Activated CD8-positive, alpha-beta T cell treated with anti-CD3 and anti-CD28 coated beads, Interleukin-2, amount 10 ng/mL, durations not matched to agents 7 days and 5 days (primary cell): ENCODE measurements at places on chromosomes 1 and 21.

- H3K27me3 ChIP-seq, result peaks cover under 1% of the 10 kb centered on the region
- H3K27ac ChIP-seq, result no peak overlapping the region
- no peak overlapping the region for H3K4me3 ChIP-seq
- DNase-seq, result no peak
These were observed 44.9 kb upstream of the BARHL2 start for GRCh38 chr1:90761781-90762589.

GRCh38 chr1:197096137-197096536, 29.1 kb upstream of the F13B start:
- no peaks in the 10 kb centered on the region for H3K27me3 ChIP-seq
- no peaks in the 10 kb centered on the region for H3K4me1 ChIP-seq
- no peak overlapping the region for H3K4me3 ChIP-seq

- no peak overlapping the region for H3K27ac ChIP-seq
- DNase-seq, result no peak
- H3K36me3 ChIP-seq, result peaks cover 3% of the 10 kb centered on the region
- H3K27me3 ChIP-seq, result peaks cover 10% of the 10 kb centered on the region
- no peak overlapping the region for H3K4me3 ChIP-seq
These were observed 37.8 kb upstream of the CD2 start for GRCh38 chr1:116716391-116716790.

DNA sequence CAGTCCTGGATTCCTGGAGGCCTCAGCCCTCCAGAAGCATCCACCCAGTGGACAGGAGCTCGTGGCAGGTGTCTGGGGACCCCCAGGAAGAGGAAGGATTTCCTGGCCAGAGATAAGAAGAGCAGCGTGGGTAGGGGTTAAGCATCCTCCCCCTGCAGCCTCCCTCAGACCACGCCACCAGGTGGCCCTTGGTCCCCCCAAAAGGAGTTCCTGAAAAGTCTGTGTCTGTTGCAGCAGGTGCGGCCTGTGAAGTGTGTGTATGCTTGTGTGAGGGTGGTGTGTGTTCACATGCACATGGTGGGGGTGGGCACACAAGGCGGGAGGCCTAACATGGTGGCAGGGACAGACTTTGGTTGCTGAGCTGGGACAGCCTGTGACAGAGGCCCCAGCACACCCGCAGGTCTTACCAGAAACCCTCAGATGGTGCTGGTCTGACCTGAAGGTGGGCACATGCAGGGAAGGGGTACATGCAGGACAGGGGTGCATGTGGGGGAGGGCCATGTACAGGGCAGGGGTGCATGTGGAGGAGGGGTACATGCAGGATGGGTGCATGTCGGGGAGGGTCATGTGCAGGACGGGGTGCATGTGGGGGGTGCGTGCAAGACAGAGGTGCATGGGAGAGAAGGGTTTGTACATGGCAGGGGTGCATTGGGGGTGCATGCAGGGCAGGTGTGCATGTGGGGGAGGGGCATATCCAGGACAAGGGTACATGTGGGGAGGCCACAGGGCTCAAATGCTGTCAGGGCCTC, 18.2 kb upstream of the RUNX3 start:
- H3K4me1 ChIP-seq, result peaks cover 95% of the 10 kb centered on the region
- no peak overlapping the region for H3K4me3 ChIP-seq
- no peaks in the 10 kb centered on the region for H3K27me3 ChIP-seq
- peak overlapping the region; percentile 83 for H3K27ac ChIP-seq
- no peak for DNase-seq

DNA sequence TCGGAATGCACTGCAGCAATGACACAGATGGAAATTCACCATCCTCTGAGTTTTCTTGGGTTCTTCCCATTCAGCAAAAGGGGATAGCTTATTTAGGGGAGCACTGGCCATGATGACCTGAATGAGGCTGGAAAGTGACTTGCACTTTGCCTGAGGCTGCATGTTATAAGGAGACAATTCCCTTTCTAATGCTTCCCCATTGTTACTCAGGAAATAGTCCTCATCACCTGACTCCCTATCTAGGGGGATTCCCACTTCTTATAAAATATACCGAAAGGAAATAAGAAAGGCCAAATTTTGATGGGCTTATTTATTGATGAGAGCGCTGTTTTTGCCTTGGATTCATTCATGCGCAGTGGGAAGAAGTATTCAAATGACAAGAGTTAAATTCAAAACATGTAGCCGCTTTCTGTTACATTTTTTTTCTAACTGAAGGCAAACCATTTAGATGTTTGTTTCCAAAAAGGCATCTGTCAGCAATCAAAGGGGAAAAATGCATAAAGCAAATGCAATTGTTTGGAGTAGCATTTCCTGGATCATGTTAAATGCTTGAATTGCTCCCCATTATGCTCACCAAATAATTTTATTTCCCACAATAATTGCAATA, 220.3 kb upstream of the NFIA start:
- peaks cover 2% of the 10 kb centered on the region for H3K27me3 ChIP-seq
- H3K36me3 ChIP-seq, result no peaks in the 10 kb centered on the region

DNA sequence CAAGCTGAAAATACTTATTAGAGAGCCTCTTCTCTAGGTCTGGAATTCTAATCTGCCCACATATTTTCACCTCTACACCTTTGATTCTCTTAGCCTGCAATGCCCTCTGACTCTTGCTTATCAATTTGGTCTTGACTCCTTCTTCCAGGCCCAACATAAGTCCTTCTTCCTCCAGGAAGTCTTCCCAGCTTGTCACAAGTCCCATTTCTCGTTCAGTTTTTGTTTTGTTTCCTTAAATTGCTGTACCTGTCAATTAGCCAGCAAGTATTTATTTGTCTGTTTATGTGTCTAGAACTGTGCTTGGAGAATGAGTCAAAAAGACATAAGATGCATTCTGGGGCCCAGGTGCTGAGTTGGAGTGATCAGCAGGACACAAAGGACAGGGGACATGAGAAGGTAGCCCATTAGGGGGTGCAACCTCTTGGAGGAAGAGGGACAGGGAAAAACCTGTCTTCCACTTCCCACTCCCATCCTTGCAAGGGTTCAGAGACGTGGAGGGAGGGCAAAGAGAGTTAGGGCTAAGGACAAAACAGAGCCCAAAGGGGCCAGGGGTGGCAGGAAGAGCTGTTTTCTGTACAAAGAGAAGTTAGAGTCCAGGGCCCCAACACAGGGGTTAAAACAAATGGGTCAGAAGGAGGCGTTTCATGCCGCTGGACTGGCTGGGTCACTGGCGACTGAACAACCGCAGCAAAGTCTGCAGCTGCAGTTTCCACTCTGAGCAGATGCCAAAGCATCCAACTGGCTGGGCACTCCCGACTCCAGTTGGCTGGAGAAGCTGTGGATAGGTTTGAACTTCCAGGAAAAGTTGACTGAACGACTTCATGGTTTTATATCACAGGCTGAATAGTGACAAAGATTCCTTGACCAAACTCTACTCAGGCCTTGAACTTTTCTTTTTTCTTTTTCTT, 10.7 kb upstream of the CNR2 start:
- no peak overlapping the region for H3K27ac ChIP-seq
- no peak overlapping the region for H3K4me3 ChIP-seq
- H3K36me3 ChIP-seq, result no peaks in the 10 kb centered on the region
- peaks cover 6% of the 10 kb centered on the region for H3K27me3 ChIP-seq
- peaks cover 4% of the 10 kb centered on the region for H3K4me1 ChIP-seq

GRCh38 chr1:230342019-230342418, 84.1 kb downstream of the PGBD5 start:
- H3K36me3 ChIP-seq, result no peaks in the 10 kb centered on the region
- H3K27me3 ChIP-seq, result peaks cover 19% of the 10 kb centered on the region
- H3K4me3 ChIP-seq, result no peak overlapping the region
- DNase-seq, result no peak

DNA sequence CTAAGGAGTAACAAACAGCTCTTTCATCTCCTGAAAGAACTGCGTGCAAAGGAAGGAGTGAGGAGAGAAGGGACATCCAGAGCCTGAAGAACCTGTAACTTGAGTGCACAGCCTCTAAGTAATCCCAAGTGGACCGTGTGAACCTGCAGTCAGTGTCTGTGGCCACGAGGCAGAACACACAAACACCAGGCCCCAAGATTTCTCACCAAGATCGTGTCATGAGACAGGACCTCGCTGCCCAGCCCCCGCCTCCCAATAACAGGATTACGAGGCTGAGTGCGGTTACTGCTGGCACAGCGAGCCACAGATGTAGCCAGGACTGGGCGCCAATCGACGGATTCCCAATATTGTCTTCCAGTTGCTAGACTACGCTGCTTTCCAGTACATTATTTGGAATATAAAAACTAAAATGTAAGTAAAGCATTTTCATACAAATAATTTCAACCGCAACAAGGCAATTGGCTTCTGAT, 101.3 kb upstream of the SLC25A33 start:
- no peak overlapping the region for H3K4me3 ChIP-seq
- no peaks in the 10 kb centered on the region for H3K4me1 ChIP-seq
- no peaks in the 10 kb centered on the region for H3K36me3 ChIP-seq
- H3K27ac ChIP-seq, result no peak overlapping the region
- DNase-seq, result no peak
- peaks cover 21% of the 10 kb centered on the region for H3K27me3 ChIP-seq

DNA sequence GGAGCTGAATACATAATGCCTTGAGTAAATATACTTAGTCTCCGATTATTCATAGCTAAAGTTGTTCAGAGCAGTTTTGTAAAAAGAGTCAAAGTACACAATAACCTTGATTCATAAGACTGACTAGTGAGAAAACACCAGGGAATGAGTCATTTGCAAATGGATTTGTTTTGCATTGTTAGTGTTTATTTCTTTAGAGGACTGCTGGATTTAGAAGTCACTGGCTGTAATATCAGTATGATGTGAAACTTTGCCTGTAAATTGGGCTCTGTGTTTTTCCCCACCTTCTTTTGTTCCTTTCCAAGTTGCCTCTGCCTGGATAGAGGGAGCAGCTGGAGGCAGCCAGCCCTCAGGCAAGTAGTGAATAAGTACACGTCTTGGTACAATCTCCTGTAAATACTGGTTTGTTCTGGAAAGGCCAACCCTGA, 474.7 kb downstream of the NUF2 start:
- no peak overlapping the region for H3K4me3 ChIP-seq
- DNase-seq, result no peak
- H3K27me3 ChIP-seq, result no peaks in the 10 kb centered on the region

DNA sequence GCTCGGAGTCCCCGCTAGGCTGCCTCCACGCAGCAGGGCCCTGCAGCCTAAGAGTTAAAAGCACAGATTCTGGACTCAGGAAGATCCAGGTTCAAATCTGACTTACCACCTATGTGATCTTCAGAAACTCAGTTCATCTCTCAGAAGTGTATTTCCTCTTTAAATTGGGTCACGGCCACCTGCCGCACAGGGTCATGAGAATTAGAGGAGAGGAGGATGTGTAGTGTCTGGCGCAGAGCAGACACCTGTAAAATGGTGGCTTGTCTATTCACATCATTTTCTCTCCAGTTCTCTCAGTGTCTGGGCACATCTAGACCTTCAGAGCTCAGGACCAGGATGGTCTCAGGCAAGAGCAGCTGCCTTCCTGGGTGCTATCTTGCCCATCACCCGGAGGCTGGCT, 45.8 kb downstream of the PTPRF start:
- no peak overlapping the region for H3K4me3 ChIP-seq
- no peaks in the 10 kb centered on the region for H3K27me3 ChIP-seq
- H3K27ac ChIP-seq, result no peak overlapping the region
- no peak for DNase-seq
- H3K4me1 ChIP-seq, result no peaks in the 10 kb centered on the region

DNA sequence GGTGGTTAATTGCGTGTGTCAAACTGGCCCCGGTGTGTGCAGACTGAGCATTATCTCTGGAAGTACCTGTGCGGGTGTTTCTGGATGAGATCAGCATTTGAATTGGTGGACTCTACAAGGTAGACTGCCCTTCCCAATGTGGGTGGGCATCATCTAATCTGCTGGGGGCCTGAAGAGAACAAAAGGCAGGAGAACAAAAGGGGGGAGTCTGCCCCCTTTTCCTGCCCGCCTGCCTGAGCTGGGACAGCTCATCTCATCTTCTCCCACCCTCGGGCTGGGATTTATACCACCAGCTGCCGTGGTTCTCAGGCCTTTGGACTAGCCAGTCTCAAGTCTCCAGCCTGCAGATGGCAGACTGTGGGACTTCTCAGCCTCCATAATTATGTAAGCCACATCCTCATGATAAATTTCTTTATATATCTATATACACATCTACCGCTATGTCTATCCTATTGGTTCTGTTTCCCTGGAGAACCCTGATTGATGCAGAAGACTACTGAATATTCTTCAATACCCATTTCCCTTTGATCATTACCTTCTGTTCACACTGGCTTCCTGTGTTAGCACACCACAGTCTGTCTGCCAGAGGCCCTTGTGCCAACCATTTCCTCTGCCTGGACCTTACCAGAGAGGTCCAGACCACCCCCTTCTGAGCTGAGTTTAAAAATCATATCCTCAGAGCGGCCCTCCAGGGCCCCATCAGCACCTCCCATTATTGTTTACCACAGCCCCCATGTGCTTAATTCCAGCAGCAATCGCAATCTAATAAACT, 25.2 kb downstream of the RCAN1 start:
- peaks cover 9% of the 10 kb centered on the region for H3K4me1 ChIP-seq
- no peak for DNase-seq
- H3K36me3 ChIP-seq, result no peaks in the 10 kb centered on the region
- H3K4me3 ChIP-seq, result no peak overlapping the region
- no peak overlapping the region for H3K27ac ChIP-seq

DNA sequence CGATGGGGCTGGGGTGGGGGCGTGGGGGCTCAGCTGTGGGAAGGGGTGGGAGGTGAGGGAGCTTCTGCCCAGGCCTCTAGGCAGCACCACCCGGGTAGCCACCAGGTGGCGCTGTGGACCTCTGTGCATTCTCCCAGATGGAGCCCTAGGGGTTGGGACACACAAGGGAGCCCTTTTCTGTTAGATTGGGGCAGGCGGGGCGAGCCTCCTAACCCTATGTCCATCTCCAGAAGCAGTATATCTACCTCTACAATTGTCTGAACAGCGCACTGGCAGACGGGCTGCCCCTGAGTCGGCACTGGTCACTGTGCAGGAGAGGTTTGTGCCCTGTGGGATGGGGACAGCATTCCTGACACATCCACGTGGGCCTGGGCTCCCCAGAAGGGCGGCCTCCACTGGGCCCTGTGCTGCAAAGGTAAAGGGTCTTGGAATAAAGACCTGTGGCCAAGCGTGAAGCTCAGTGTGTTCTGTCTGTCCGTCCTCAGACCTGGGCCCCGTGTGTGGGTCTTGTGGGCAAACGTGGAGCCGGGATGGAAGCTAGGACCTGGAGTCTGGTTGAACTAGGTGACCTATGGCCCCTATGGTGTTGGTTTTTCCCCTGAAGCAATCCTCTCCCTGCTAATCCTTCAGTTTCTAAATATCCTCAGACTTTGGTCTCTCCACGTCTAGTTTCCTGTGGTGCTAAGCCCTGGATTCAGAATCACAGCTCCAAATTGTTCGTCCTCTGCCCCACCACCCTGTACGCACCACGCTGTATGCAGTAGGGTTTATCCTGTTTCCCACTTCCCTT, 4.4 kb upstream of the LGR6 start:
- H3K4me3 ChIP-seq, result no peak overlapping the region
- peak; percentile 86 for DNase-seq
- H3K27me3 ChIP-seq, result peaks cover 4% of the 10 kb centered on the region
- peaks cover 15% of the 10 kb centered on the region for H3K4me1 ChIP-seq

DNA sequence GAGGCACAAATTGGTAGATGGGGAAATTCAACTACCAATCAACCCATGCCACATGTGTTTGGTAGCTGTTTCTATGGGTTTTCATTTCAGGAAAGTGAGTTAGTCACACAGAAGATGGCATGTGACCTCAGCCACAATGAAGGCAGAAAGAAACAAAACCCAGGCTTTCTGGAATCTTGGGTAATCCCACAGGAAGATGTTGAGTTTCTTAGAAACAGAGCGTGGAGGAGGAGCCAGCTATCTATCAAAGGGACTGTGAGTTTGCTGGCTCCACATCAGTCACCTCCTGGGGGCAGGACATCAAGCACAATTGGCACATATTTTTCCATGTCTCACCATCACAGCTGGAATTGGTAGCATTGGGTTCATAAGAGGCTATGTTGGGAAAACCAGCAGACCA, 188.9 kb upstream of the PLXNA2 start:
- no peak overlapping the region for H3K27ac ChIP-seq
- H3K4me3 ChIP-seq, result no peak overlapping the region
- no peaks in the 10 kb centered on the region for H3K27me3 ChIP-seq
- DNase-seq, result no peak
